Fibroblast of villous mesenchyme (primary cell): ENCODE measurements at places on chromosomes 1 and 21. TPM values are rescaled to one million over a fixed set of nuclear protein-coding genes. Genes with fewer than 3 reads are reported as not detected.

Gene CFAP141
- not detected in 2 replicates for total RNA-seq

Gene SYTL1
- under 0.01 and 0.32 TPM in 2 replicates for total RNA-seq

DNA sequence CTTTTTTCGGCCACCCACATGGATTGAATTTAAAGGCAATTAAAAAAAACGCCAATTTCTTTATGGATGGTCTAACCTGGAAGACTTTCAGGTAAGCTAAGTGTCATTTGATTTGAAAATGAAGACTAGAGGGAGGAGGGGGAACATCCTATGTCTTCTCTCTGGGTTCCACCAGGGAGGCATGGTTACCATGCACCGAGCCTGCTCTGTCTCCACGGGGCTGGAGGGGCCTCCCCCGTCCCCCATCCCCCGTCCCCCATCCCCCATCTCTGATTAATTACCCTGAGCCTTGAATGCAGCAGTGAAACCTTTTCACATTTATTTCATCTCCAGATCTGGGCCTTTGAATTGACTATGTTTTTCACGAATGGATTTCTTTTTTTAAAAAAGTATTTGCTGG lies 135.1 kb downstream of the TLR5 start:
- DNase-seq, result no peak

- DNase-seq, result no peak
These were observed 11.2 kb downstream of the SIM2 start for GRCh38 chr21:36709868-36710728.

Gene XKR8
- 6.5 and 6.8 TPM in 2 replicates for total RNA-seq

- no peak for DNase-seq
These were observed 11.3 kb upstream of the RPL5 start for GRCh38 chr1:92820551-92820950.

Gene NAV1
- total RNA-seq, result 37.6 and 48.6 TPM in 2 replicates

- no peak for DNase-seq
These were observed 13.0 kb downstream of the LRRC38 start for GRCh38 chr1:13500806-13501205.

Gene SAMD13
- under 0.01 and 0.64 TPM in 2 replicates for total RNA-seq

GRCh38 chr1:97599447-97599846 lies 321.4 kb downstream of the DPYD start:
- no peak for DNase-seq

Gene GJA9
- total RNA-seq, result not detected in 2 replicates

DNA sequence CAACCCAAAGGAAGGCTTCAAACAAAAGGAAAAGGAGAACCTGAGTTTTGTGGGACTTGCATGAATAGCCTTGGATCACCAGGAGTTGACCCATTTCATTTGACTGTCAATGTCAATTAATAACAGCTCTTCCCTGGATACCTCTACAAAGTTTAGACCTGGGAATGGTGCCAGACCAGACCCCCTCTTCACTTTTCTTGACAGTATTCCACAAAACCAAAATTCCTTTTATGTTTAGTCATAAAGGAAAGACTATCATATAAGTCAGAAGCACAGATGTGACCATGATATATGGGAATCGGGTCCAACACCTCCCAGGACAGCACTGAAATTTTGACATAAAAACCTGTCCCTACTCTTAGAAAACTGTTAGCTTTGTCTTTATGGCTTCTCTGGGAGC lies 191.8 kb downstream of the LYPLAL1 start:
- no peak for DNase-seq

- peak; percentile 16 for DNase-seq
These were observed 51.1 kb downstream of the ZNF326 start for GRCh38 chr1:90045853-90046563.
